ENCODE measurements at places on chromosomes 12 and 14.

DNA sequence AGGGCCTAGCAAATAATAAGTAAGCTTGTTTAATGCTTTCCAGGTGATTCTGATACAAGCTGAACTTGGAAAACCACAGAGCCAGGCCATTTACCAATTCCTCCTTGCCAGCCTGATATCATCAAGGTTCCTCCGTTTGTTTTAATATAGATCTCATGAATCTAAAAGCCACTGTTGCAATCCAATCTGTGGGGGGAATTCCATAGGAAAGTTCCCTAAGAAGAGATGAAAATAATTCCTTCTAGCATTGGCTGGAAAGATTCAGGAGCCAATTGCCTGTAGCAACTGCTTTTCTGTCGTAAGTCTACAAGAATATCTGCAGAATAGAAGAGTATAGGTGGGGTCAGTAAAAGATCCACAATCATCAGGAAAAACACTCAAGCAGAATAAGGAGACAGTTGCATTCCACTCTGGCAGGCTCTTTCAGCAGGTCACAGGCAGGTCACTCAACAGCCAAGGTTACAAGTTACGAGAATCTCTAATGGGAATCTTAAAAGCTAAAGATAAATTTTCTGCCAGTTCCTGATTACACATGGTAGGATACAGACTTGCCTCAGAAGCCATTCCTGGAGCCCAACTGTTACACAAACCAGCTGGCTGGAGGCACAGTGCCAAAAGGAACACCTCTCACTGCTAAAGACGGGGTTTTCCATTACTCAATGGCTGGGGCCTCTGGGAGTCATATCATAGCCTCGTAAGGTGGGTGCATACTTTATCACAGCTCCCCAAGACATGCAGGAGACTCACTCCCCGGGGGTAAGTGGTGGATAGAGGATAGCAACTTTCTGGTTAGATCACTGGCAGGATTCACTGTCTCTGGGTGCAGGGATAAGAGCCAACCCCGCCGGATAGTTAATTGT, 43.6 kb downstream of the FGD6 start:
- peaks cover 32% of the 10 kb centered on the region for H3K4me1 ChIP-seq
- no peak overlapping the region for H3K4me3 ChIP-seq
- peaks cover 56% of the 10 kb centered on the region for H3K36me3 ChIP-seq
- DNase-seq = peak; percentile 66

DNA sequence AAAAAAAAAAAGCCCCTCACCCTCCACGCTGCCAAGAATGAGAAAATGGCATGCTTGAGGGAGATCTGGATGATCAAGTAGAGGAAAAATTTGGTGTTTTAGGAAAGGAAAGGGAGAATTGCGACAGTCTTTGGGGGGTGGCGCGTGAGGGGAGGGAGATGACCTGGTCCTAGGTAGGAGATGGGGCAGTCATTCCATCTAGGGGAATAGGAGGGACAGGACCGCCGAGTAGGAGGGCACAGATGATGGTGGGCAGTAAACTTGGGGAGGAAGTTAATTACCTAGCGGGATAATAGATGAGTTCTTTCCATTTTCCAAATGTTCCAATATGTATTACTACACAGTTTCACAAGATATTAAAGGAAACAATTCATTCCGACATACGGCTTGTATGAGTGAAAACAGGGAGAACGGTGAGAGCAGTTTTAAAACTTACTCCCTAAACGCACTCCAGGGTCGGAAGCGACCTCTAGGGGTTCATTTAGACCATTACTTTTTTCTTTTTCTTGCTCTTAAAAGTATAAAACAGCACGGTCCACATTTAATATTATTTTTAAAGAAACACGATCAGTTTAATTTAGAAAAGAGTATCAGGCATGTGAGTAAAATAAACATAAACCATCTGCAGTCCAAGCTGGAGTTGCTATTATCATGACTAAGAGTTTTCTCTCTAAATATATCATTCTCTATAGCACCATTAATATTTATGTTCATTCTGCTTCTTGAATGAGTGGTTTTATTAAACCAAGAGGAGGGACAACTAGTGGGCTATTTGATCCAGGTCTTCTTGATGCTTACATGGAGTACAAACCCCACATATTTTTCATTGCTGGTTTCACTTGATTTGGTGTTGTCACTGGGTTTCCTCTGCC, 3.0 kb upstream of the FNTB start:
- H3K27ac ChIP-seq = no peak overlapping the region
- peaks cover 10% of the 10 kb centered on the region for H3K4me1 ChIP-seq
- H3K27me3 ChIP-seq = no peaks in the 10 kb centered on the region
- H3K4me3 ChIP-seq = no peak overlapping the region
- H3K36me3 ChIP-seq = no peaks in the 10 kb centered on the region

GRCh38 chr12:87216436-87216835, 812.8 kb downstream of the C12orf50 start:
- no peak for DNase-seq
- H3K4me3 ChIP-seq = no peak overlapping the region
- no peaks in the 10 kb centered on the region for H3K27me3 ChIP-seq
- H3K27ac ChIP-seq = no peak overlapping the region
- no peaks in the 10 kb centered on the region for H3K36me3 ChIP-seq

GRCh38 chr12:5123921-5124320, 80.2 kb downstream of the KCNA5 start:
- H3K27ac ChIP-seq = no peak overlapping the region
- no peaks in the 10 kb centered on the region for H3K4me1 ChIP-seq
- H3K36me3 ChIP-seq = no peaks in the 10 kb centered on the region
- no peaks in the 10 kb centered on the region for H3K27me3 ChIP-seq
- no peak for DNase-seq
- H3K4me3 ChIP-seq = no peak overlapping the region

GRCh38 chr12:88625356-88625755, 45.1 kb upstream of the KITLG start:
- H3K36me3 ChIP-seq = no peaks in the 10 kb centered on the region
- no peak overlapping the region for H3K27ac ChIP-seq
- DNase-seq = no peak
- no peaks in the 10 kb centered on the region for H3K27me3 ChIP-seq
- no peak overlapping the region for H3K4me3 ChIP-seq

DNA sequence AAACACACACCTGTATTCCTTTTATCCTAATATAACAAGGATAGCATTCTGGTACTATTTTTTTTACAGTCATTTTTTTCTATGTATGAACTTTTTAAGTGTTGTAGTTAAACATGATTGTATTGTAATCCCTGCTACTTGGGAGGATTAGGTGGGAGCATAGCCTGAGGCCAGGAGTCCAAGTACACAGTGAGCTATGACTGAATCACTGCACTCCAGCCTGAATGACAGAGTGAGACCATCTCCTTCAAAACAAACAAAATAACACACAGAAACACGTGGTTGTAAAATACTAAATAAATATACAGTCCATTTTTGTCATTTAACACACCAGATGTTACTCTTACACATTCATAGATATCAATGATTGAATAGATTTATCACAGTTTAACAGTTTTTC, 56.9 kb downstream of the MAP4K5 start:
- peaks cover 74% of the 10 kb centered on the region for H3K36me3 ChIP-seq
- no peak overlapping the region for H3K27ac ChIP-seq
- no peak overlapping the region for H3K4me3 ChIP-seq
- DNase-seq = no peak
- no peaks in the 10 kb centered on the region for H3K27me3 ChIP-seq
- no peaks in the 10 kb centered on the region for H3K4me1 ChIP-seq

- DNase-seq = no peak
- peaks cover 7% of the 10 kb centered on the region for H3K4me1 ChIP-seq
- H3K36me3 ChIP-seq = no peaks in the 10 kb centered on the region
- H3K27me3 ChIP-seq = no peaks in the 10 kb centered on the region
- H3K27ac ChIP-seq = no peak overlapping the region
- no peak overlapping the region for H3K4me3 ChIP-seq
These were observed 24.3 kb downstream of the CNOT2 start for GRCh38 chr12:70267550-70267949.

DNA sequence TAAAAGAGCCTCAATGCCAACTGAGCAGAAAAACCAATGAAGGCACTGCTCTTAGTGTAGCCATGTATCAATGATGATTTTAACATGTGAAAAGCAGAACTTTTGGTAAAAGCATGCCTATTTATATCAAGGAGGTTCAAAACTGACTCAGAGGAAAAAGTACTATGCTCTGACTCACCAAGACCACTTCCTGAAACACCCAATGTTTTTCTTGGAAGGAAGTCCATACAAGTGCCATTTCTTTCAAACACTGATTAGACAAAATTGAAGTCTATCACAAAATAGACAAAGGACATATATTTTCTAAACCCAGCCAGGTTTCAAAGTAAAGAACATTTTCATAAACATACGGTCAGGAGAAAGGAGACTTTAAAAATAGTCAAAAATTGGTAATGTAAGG, 88.6 kb downstream of the EPS8 start:
- peak overlapping the region; percentile 71 for H3K27ac ChIP-seq
- H3K4me1 ChIP-seq = peaks cover 26% of the 10 kb centered on the region
- no peak for DNase-seq
- H3K27me3 ChIP-seq = no peaks in the 10 kb centered on the region
- no peak overlapping the region for H3K4me3 ChIP-seq
